Skeletal muscle cell (primary cell): ENCODE measurements at places on chromosomes 12 and 14.

- no peak for DNase-seq
Measured at GRCh38 chr12:4434706-4435425, 10.7 kb downstream of the FGF6 start.

- no peak for DNase-seq
Measured at GRCh38 chr14:82009076-82009475, 475.4 kb upstream of the SEL1L start.

DNA sequence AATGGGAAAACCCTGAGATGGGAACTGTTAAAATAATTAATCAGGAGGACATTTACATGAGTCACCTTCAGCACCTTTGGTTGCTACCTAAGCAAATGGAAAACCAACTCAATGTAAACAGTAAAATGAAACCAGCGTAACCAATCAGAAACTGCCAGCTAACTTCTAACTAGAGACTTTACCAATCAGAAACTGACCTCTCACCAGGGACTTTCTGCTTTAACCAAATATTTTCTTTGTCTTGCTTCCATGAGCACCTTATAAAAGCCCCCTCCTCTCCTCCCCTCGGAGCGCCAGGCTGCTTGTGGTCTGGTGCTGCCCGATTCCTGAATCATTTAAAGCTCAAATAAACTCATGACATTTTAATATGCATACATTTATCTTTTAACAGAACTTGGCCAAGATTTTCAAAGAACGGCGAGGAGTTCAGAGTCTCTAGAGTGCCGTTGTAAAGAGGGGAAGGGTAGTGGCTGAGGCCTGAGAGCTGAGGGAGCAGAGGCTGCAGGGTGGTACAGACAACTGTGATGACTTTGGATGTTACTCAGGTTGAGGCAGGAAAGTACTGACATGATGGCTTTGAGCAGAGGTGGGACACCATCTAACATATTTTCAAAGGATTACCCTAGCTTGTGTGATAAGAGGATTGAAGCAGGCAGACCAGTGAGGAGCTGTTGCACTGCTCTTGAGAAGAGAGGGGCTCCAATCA lies 183.6 kb downstream of the CRADD start:
- DNase-seq, result no peak

GRCh38 chr12:79615596-79616560 lies 74.9 kb downstream of the PAWR start:
- DNase-seq, result no peak

DNA sequence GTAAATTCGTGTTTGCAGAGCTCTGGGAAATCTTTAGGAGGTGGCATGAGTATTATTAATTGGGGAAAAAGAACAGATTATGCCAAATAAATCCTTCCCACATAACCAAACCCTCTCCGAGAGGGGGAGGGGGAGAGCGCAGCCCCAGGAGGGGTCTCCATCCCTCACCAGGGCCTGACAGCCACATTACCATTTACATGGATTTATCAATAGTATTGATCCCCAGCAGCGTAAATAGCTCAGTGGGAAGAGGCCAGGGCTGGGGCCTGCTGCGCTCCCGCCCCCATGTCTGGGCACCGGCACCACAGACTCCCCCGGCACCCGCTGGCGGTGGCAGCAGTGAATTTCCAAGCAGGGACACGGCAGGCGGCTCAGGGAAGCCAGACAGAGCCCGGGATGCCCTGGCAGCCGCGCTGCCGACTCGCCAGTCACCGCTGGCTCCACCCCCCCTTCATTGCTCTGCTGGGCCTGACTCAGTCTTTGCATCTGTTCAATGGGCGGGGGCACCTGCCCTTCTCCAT lies 2.4 kb downstream of the NCOR2 start:
- DNase-seq, result no peak

DNA sequence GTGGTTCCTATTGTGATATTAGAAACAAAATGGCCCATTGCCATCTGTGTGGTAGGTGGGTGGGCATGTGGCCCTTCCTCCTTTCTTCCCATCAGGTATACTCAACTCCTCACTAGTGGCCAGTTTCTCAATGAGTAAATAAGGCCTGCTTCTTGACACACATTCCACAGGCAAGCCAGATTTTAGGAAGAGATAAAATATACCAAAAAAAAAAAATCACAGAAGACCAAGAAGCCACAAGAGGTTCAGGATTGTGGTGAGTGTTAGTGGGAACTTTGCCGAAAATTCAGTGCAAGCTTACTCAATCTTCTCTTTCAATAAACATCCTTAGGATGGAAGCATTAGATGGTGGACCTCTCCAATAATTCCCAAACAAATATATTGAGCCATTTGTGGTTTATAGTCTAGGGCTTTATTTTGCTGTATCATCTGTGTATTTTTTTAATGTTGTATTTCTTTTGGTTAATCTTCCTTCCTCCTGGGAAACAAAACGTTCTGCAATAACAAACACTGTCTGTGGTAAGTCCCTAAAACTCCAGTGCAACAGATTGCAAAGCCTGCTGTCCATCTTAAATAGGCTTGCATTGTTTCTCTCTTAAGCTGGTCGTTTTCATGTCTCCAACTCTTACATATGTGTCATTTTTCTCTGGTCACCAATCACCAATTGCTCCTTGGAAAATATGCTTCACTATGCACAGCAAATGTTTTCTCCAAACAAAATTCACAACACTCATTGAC lies 289.9 kb upstream of the KITLG start:
- DNase-seq, result no peak

DNA sequence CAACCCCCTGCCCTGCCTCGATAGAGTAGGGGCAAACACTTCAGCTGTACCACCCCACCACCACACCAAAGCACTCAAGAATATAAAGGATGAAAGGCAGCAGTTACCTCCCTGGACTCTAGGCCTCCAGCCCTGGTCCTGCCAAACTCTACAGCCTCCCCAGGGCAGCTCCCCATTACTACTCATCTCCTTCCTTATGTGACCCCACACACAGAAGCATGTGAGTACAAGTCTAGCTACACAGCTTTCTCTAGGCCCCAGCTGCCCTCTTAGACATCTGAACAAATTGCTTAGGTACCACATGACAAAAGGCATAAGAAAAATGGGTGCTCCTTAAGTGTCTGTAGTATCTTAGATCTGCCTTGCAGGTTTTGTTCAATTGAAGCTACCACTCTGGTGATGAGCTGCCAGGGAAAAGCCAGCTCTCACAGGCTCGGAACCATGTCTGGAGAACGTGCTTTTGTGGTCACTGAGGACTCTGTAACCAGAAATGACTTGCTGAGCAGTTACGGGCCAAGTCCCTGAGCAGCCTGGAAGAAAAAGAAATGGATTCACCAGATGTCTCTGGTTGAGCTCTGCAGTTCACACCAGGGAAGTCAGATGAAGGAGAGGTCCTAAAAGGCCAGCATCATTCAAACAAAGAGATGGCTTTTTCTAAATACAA lies 32.8 kb downstream of the FMNL3 start:
- DNase-seq, result no peak

GRCh38 chr12:3256103-3256631 lies 179.0 kb downstream of the TSPAN9 start:
- DNase-seq, result no peak

DNA sequence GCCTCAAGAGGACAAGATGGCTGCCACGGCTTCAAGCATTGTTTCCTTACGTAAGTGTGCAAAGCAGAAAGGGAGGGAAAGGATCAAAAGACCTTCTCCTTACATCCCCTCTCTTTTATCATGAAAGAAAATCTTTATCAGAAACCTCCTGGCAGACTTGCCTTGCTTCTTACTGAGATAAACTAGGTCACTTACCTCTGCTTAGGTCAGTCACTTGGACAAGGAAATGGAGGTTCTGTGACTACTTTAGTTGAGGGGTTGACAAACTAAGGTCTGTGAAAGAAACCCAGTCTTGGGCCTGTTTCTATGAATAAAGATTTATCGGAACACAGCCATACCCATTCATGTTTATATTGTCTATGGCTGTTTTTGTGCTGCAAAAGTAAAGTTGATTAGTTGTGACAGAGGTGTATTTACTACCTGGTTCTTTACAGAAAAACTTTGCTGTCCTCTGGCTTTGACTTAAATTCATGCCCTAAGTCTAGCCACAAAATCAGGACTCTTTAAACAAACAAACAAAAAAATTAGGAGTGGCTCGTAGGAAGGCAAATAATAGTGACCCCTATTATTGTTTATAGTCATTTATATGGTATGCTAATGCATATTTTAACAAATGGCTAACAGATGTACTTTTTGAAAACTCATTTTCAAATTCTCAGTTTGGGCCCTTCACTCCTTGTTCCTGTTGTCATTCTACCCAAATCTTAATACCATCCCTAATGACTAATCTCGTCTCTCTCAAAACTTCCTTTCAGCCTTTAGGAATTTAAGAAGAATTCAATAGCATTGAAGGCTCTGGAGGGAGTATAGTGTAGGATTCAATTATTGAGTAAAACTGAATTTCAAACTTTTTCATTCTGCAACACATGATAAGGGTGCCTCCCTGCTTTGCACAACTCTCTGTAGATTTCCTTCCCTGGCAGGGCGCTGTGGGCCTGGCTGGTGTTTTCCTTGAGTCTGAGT lies 42.0 kb upstream of the ATP2B1 start:
- no peak for DNase-seq

DNA sequence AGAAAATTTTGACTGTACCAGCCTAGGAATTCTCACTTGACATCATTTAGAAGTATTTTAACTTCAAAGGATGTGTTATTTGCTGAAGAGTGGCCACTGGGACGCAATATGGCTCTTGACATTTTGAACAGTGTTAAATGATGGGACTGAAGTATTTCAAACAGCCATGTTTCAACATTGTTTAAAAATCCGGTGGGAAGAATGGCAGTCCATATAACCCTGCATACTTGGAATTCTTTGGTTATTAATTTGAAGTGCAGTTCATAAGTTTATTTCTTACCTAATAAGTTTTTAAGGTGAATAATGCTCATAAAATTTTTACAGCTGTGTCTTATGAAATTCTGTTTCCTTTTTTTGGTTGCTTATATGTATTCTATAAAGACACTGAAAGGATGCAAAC lies 8.3 kb downstream of the TMTC2 start:
- no peak for DNase-seq

GRCh38 chr14:105855893-105856675 lies 329.7 kb downstream of the TMEM121 start:
- no peak for DNase-seq

- DNase-seq, result no peak
Measured at GRCh38 chr12:59414051-59414450, 181.8 kb upstream of the SLC16A7 start.

DNA sequence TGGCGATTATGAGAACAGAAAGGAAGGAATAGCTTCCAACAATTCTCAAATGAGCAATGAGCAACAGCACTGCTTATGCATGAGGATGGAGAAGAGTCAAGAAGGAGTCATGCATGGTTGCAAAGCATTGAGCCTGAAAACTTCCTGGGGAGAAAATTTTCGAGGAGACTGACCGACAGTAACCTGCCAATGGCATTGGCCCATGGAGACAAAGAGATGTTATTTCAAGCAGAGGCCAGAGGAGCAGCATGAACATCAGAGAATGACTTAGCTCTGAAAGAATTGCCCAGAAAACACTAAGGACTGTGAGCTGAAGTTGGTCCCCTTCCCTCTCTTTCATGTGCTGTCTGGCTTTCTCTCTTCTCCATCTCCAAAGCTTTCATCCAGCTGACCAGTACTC lies 343.4 kb downstream of the ADAMTS20 start:
- peak; percentile 50 for DNase-seq

- no peak for DNase-seq
Measured at GRCh38 chr14:89833120-89833532, 121.4 kb downstream of the EFCAB11 start.

DNA sequence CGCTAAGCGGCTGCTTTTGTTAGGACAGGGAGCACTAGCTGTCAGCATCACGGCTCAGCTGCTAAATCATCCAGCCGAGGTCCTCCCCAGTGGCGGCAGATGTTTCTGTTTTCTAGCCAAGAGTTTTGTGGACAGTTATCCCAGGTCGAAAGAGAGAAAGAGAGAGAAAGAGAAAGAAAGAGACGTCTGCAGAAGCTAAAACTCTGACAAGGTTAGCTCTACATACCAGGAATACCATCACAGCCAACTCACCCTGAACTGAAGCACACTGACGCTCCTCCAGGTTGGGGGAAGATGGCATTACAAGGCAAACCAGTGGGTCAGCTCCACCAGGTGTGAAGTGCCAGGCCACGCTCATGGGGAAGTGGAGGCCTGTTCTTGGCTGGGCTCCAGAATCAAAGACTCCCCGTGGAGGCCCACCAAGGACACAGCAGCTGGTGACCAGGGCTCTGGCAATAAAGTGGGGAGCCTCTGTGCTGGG lies 64.9 kb upstream of the DICER1 start:
- peak; percentile 79 for DNase-seq

- DNase-seq, result peak; percentile 65
Measured at GRCh38 chr14:75711796-75712211, 50.8 kb downstream of the TTLL5 start.

GRCh38 chr12:116884871-116885270 lies 3.6 kb upstream of the HRK start:
- DNase-seq, result no peak

DNA sequence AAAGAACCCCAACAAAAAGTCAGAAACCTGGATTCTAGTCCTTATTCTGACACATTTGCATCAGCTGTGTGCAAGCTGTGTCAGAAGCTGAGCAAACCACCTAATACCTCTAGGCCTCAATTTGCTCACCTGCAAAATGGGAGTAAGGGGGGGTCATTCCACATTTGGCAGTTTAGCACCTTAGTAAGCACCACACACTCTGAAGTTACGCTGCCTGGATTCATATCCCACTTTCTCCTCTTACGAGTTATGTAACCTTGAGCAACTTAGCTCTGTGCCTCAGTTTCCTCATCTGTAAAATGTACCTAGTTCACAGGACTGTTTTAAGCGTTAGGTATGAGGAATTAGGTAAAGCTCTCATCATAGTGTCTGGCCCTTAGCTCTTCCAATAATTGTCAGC lies 218.9 kb downstream of the PPM1H start:
- no peak for DNase-seq

- DNase-seq, result no peak
Measured at GRCh38 chr14:100070310-100070709, 5.1 kb downstream of the EVL start.

GRCh38 chr12:105658389-105658788 lies 327.9 kb downstream of the C12orf75 start:
- DNase-seq, result no peak

- DNase-seq, result peak; percentile 53
Measured at GRCh38 chr14:103023881-103024473, 33.4 kb downstream of the CDC42BPB start.

DNA sequence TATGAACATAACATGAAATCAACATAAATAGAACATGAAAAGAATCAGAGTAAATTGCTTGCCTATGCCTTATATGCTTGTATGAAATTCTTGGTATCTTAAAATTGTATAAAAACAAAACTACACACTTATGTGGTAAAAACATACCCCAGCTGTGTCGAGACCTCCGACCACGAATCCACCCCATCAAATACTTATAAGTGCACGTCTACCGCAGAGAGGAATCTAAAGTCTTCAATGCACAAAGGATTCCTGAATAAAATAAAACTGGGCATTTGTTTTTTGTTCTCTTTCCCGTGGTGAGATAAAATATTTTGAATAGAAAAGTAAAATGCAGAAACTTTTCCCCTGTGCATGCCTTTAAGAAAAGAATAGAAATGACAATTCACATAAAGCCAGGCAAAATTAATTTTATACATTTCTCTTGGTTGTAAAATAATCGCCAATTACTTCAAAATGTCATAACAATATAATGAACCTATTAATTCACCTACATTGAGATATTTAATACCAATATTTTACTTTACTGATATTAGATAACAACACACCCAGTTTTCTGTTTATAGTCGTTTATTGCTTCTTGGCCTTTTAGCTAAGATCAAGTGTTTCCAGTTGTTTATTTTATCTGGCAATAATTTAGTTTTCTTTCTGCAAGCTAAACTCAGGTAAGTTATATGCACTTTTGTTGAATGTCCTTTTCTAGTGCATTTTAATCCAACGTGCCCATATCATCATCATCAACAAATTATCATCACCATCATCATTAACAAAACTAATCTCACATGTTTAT lies 1.0 kb downstream of the KLRK1 start:
- DNase-seq, result no peak
